ENCODE measurements at places on chromosomes 1 and 21. TPM values are rescaled to one million over a fixed set of nuclear protein-coding genes. Genes with fewer than 3 reads are reported as not detected.

GRCh38 chr1:6996371-6996770 lies 211.1 kb downstream of the CAMTA1 start:
- no peak overlapping the region for H3K27ac ChIP-seq
- H3K36me3 ChIP-seq = no peaks in the 10 kb centered on the region
- peaks cover 32% of the 10 kb centered on the region for H3K27me3 ChIP-seq
- DNase-seq = no peak
- H3K4me3 ChIP-seq = no peak overlapping the region

DNA sequence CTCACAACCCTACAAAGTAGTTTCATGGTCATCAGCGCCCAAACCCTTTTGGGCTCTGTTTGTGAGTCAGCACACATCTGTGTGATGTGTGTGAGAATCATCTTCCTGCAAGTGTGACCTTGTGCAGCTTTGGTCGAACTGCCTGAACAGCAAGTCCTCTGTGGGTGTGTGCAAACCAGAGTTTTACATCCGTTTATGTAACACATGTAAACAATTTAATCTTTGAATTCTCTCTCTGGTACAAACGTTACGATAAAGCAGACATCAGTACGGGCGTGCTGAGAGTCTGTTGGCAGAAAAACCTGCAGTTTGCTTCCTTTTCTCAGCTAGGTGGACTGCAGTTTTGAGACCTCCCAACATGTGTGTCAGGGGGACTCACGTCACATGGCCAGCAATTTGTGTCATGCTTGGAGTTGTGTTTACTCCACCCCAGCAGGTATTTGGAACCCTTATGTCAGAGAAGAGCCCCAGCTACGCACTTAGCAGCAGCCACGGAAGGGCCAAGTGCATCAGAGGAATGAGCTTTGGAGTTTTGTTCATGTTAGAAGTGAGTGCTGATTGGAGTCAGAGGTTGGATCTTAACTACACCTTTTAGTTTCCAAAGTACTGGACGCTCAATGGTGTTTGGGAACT lies 230.8 kb downstream of the PAPPA2 start:
- DNase-seq = no peak
- no peaks in the 10 kb centered on the region for H3K27me3 ChIP-seq
- H3K4me3 ChIP-seq = no peak overlapping the region
- H3K4me1 ChIP-seq = no peaks in the 10 kb centered on the region
- no peaks in the 10 kb centered on the region for H3K36me3 ChIP-seq

GBP1 gene
- total RNA-seq = 144 TPM

GRCh38 chr1:39105061-39105840 lies 79.1 kb downstream of the NDUFS5 start:
- peaks cover 34% of the 10 kb centered on the region for H3K4me1 ChIP-seq
- peaks cover 2% of the 10 kb centered on the region for H3K36me3 ChIP-seq
- H3K27me3 ChIP-seq = peaks cover 14% of the 10 kb centered on the region
- H3K27ac ChIP-seq = no peak overlapping the region

CELA3B gene
- total RNA-seq = not detected

GRCh38 chr1:231423648-231424047 lies 1.6 kb upstream of the EGLN1 start:
- H3K4me1 ChIP-seq = peaks cover 21% of the 10 kb centered on the region
- H3K4me3 ChIP-seq = no peak overlapping the region
- H3K36me3 ChIP-seq = peaks cover 23% of the 10 kb centered on the region
- no peak overlapping the region for H3K27ac ChIP-seq
- no peak for DNase-seq

ZMYND12 gene
- total RNA-seq = 0.96 TPM

DNA sequence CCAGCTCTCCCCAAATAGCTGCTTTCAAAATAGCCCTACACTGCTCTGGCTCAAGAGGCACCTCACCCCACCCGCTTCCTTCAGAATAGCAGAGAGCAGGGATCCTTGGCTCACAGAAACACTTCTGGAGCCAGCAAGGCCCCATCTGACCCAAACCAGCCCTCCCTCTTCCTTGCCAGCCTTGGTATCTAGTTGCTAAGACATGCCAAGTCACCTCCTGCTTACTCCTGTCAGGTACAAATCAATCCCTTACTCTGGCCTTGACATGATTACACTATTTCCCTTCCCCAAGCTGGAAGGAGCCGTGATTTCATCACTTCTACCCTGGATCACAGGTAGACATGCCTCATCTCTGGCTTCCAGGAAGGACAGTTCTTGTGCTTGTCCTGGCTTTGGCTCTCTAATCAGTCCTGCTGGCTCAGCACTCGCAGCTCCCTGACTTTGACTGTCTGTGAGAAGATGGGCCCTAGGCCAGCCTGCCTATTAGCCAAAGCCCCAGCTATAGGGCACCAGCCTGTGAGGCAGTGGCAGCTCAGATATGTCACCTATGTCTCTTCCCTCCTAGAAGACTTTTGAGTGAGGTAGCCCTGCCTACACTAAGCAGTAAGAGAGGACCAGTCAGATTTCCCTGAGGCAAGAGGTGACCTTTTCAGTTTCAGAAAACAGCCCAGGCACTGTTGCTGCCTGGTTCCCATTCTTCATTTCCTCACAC lies 8.9 kb upstream of the MUTYH start:
- H3K27me3 ChIP-seq = no peaks in the 10 kb centered on the region
- DNase-seq = no peak
- peak overlapping the region; percentile 32 for H3K27ac ChIP-seq
- peaks cover 12% of the 10 kb centered on the region for H3K4me1 ChIP-seq
- H3K36me3 ChIP-seq = peaks cover 18% of the 10 kb centered on the region

- H3K27me3 ChIP-seq = peaks cover 3% of the 10 kb centered on the region
- H3K27ac ChIP-seq = peak overlapping the region; percentile 33
- H3K4me1 ChIP-seq = peaks cover 23% of the 10 kb centered on the region
- H3K36me3 ChIP-seq = no peaks in the 10 kb centered on the region
These were observed 132.6 kb downstream of the MRPS6 start for GRCh38 chr21:34205811-34206571.

OR2AK2 gene
- not detected for total RNA-seq

DNA sequence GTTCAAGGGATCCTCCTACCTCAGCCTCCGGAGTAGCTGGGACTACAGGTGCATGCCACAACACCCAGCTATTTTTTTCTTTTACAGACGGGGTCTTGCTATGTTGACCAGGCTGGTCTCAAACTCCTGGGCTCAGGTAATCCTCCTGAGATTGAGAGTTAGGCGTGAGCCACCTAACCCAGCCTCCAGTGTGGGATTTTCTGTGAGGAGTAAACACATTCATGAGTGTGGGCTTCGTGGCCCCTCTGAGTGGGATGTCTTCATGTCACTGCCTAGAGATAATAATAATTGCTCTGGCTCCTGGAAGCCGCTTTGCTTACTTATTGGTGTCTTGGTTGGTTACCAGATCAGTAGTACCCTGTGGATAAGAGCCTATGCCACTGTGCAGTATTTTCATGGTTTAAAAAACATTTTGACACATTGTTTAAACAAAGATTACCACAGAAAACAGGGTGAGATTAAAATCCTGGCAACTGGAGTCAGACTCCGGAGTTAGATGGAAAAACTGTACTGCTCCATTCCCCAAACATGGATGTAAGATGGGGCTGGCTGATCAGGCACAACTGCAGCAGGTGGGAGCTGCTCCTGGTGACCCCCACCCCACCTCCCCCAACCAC lies 159.1 kb upstream of the RAB4A start:
- no peaks in the 10 kb centered on the region for H3K36me3 ChIP-seq
- H3K4me3 ChIP-seq = no peak overlapping the region
- H3K4me1 ChIP-seq = no peaks in the 10 kb centered on the region

DNA sequence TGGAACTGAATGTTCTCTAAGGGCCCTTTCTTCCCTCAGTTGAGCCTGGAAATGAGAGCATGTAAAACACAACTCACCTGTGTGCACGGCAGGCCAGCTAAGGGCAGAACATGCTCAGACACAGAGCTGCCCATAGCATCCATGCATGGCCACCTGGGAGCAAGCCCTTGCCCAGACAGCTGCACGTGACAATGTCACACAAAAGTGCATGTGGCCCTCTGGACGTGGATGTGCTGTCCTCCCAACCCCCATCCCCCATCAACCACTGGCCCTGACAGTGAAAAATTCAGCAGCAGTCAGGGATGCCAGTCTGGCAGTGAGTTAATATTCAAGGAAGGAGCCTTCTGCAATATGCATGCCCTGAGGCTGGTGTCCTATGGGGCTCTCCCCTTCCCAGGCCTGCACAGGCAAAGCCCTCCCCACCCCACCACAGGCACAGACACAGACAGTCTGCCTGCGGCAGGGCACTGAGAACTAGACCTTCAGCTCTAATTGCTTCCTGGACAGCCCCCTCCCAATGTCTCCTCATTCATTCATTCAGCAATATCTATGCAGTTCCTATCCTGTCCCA lies 14.6 kb upstream of the COL16A1 start:
- H3K36me3 ChIP-seq = no peaks in the 10 kb centered on the region
- no peak overlapping the region for H3K4me3 ChIP-seq
- DNase-seq = no peak
- peaks cover 13% of the 10 kb centered on the region for H3K4me1 ChIP-seq

KAZN gene
- total RNA-seq = 0.43 TPM

WDR64 gene
- total RNA-seq = 0.13 TPM

All from activated CD4-positive, alpha-beta memory T cell treated with anti-CD3 and anti-CD28 coated beads, Interleukin-2, amount 10 ng/mL, durations not matched to agents 7 days and 5 days (primary cell).